NCI-H345 (cell line): ENCODE measurements at places on chromosomes 16 and 17.
A peak's percentile ranks its signal among the peaks of the same experiment; 100 is the strongest.

GRCh38 chr16:17511340-17511739 lies 40.6 kb upstream of the XYLT1 start:
- no peak for DNase-seq

- DNase-seq = no peak
These were observed 9.0 kb downstream of the MOSMO start for GRCh38 chr16:22016927-22017326.

DNA sequence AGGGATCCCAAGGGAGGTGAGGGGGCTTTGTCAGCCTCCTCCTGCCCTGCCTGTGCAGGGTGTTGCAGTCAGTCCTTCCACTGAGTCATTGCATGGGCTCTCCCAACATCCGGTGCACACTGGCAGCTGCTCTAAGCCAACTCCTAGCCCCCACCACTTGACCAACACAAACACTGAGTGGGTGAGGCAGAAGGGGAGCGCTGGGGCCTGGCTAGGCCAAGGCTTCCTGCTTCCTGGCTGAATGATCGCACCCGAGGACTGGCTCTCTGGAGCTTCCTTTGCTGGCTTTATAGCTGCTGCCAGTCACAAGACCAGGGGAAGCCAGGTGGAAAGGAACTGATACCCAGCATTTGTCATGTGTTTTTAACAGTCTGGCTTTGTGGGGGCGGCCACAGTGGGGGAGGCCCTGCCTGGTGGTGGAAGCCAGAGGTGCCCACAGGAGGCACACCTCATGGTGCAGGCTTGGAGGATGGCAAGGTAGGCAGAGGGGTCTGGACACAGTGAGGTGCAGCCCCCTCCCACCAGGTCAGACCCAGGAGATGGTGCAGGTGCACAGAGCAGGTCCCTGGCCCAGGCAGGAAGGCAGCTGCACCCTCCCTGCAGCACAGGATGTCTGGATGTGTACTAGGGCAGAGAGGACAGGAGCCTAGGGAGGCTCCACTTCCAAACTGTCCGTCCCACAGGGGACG lies 6.8 kb downstream of the MPG start:
- peak; percentile 77 for DNase-seq

DNA sequence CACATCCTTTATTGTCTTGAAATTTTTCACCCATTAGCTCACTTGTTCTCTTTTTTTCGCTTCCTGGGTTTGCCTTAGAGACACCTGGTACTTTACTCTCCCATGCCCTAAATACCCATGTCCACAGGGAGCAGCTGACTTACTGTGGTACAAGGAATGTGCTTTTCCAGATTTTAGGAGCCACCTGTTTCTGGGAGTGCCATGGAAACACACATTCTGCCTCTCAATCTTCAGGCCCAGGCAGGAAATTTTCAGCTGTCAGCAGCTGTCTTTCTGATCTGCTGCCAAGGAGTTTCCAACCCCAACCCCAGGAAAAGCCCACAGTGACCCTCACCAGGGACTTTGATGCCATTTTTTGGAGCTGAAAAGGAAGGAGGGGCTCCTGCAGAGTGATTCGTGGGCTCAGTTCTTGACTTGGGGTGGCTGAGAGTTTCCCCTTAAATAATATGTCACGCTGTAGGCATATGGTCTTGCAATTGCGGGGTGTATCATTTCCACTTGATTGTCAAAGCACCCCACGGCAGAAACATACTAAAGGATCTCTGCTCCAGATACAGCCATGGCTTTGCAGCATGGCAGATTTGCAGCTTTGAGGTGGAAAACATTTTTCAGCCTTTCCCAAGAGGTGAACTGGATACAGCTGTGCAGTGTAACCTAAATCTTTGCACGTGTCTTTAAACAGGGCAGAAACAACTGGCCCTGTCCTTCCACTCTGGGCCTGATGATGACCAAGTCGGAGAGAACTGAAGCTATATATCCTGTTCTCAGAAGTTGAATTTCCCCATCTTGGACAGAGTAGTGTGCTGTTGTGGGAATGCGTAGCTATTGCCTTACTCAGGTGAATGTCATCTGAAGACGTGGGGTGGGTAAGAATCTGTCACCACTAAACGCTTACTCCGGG lies 19.2 kb downstream of the RBFOX1 start:
- DNase-seq = no peak
